ENCODE measurements at places on chromosomes 12 and 14.

- peak; percentile 42 for DNase-seq
Observed at GRCh38 chr12:93804392-93805179, 127.4 kb downstream of the CRADD start.

GRCh38 chr12:19048943-19049342, 80.6 kb upstream of the PLEKHA5 start:
- no peak for DNase-seq

GRCh38 chr12:52771088-52771487, 6.1 kb downstream of the KRT76 start:
- no peak for DNase-seq

- peak; percentile 72 for DNase-seq
Observed at GRCh38 chr14:99590746-99591555, 13.1 kb downstream of the CCDC85C start.

DNA sequence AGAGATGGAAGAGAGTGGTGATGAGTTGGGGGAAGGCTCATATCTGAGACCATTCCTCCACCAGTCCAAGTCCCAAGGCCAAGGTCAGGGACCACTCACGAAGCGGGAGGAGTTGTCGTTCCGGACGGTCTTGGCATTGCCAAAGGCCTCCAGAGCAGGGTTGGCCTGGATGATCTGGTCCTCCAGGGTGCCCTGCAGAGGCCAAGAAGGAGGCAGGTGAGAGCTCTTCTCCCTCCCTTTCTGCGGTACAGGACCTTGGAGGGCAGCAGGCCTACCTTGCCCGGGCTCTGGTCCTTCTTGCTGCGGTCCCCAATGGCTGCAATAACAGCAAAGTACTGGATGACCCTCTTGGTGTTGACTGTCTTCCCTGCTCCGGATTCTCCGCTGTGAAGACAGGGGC, 4.0 kb downstream of the MYH7 start:
- no peak for DNase-seq

- peak; percentile 68 for DNase-seq
Observed at GRCh38 chr12:123471374-123472068, 13.6 kb downstream of the SNRNP35 start.
